AG09319 (cell line): ENCODE measurements at places on chromosomes 2 and 18.

DNA sequence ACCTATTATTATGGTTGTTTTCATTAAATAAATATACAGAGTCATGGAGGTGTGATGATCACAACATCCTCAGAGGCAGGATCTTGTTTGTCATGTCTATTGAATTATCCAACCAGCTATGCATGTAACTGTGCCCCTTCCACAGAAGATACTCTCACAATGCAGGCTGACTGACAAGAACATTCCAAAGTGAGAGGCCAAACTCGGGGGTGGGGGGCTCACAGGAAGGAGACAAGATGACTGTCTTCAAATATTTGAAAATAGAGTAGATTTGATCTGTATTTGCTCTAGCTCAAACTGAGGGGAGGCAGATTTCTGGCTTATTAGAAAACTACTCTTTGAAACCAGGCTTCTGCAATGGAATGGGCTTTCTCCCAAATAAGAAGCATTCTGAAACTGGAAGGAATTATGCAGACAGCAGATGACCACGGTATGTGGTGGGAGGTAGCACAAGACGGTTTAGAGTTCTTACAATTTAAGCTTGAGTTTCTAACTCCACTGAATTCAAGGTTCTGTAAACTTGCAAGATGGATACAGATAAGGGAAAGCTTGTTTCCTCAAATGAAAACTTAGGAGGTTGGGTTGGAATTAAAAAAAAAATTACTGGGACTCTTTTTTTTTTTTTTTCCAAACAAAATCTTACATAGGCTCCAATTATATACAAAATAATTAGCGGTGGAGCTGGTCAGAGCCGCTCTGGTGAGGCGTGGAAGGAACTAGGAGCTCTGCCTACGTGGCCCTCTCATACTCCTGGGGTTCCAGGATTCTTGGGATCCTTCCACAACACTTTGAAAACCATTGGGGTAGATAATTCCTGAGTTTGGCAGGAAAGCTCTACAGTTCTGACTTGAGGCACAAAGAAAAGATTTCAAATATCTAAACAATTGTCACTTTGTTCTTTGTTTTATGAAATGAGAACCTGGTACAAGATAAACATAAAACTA lies 79.3 kb downstream of the PLA2R1 start:
- no peak for DNase-seq

GRCh38 chr2:86552889-86553288 lies 10.4 kb downstream of the CHMP3 start:
- DNase-seq = no peak

GRCh38 chr2:150778828-150779227 lies 291.4 kb upstream of the RND3 start:
- no peak for DNase-seq

GRCh38 chr2:38239452-38239851 lies 137.6 kb downstream of the ATL2 start:
- no peak for DNase-seq

GRCh38 chr2:173048897-173049661 lies 26.6 kb upstream of the MAP3K20 start:
- peak; percentile 85 for DNase-seq

- DNase-seq = no peak
These were observed 88.1 kb upstream of the ZEB2 start for GRCh38 chr2:144607891-144608521.

GRCh38 chr2:97763176-97763845 lies 49.9 kb downstream of the ZAP70 start:
- no peak for DNase-seq

- DNase-seq = no peak
These were observed 20.9 kb downstream of the OXER1 start for GRCh38 chr2:42742740-42743658.

DNA sequence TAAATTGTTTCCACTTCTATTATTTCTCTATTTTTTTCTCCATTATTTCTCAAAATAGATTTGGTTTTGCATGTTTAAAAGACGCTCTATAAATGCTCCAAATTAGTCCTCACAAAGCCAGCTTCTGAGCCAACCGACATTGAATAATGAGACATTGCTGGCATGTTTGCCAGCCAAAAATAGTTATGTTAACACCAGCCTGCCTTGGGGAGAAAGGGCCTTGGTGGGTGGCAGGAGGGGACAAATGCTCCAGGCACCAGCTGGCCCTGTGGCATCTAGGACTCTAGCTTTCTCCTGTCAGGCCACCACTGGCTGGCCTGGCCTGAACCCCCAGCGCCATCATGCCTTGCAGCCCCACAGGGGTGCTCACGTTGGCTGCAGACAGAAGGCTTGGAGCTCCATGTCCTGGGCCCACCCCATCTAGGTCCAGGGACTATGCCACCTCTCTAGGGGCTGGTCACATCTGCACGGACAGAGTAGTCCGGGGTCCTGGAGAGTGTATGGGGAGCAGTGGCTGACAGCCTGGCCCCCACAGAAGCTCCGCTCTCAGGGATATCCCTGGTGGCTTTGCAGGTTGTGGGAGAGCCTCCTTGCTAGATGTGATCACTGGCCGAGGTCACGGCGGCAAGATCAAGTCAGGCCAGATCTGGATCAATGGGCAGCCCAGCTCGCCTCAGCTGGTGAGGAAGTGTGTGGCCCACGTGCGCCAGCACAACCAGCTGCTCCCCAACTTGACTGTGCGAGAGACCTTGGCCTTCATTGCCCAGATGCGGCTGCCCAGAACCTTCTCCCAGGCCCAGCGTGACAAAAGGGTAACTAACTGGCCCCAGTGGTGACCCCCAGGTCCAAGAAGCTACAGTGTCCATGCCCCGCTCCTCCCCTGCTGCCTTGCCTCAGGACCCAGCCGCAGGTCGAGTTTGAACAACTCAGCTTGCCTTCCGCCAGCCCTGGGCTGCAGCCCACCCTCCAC lies 12.5 kb downstream of the ABCG8 start:
- no peak for DNase-seq

DNA sequence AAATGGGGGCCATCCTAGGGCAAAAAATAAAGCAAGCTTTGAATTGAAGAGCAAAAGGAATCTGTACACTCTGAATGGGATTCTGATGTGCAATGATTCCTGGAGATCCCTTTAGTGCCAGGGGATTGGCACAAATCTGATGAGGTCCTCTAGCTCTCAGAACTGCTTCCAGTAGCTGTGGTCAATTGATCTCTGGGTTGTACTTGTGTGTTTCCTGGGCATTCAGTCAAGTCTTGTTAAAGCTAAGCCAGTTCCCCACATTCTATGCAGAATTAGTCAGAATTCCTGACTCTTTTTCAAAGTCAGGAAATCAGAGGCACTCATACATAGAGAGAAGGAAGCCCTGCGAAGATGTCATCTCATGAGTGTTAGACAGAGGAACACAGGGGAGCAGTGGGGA lies 161.3 kb downstream of the DNER start:
- DNase-seq = no peak

DNA sequence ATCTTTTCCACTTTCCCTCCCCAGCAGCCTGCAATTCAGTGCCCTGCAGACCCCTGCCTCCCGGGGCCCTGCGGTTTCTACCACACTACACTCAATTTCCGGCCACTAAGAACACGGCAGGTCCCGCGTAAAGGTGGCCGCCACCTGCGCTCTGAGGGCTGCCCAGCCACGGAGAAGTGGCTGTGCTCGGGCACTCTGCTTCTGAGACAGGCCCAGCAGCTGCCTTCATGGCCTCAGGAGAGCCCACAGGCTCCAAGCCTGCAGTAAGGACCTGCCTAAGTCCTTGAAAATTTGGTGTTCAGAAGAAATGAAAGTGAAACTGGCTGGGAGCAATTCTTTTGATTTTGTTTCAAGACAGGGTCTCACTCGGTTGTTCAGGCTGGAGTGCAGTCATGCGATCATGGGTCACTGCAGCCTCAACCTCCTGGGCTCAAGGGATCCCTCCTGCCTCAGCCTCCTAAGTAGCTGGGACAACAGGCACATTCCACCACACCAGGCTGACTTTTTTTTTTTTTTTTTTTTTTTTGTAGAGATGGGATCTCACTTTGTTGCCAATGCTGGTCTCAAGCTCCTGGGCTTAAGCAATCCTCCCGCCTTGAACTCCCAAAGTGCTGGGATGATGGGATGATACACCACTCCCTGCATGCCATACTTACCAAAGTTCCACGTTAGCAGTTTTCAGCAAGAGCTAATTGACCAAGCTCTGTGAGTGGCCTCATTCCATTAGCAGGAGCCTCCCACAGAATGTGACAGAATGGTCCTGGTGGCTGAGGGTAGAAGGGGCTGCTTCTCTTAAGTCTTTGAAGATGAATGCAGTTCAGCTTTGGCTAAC lies 14.6 kb upstream of the ALPP start:
- no peak for DNase-seq

DNA sequence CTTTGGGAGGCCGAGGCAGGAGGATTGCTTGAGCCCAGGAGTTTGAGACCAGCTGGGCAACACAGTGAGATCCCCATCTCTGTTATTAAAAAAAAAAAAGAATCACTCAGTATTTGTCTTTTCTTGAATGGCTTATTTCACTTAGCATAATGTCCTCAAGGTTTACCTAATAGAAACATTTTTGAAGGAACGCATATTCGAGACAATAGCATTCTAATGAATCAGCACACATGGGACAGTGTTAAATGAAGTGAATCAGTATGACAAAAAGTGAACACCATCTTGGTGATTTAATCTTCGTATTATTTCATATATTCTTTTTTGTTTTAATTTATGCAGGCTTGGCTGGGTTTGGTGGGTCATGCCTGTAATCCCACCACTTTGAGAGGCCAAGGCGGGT lies 44.7 kb downstream of the WIPF1 start:
- DNase-seq = no peak
